NCI-H2081 treated with DMSO at 0.1 percent for 48 hours (cell line): ENCODE measurements at places on chromosomes 13 and 19.

GRCh38 chr13:30997697-30998096, 65.2 kb downstream of the TEX26 start:
- no peak for DNase-seq

DNA sequence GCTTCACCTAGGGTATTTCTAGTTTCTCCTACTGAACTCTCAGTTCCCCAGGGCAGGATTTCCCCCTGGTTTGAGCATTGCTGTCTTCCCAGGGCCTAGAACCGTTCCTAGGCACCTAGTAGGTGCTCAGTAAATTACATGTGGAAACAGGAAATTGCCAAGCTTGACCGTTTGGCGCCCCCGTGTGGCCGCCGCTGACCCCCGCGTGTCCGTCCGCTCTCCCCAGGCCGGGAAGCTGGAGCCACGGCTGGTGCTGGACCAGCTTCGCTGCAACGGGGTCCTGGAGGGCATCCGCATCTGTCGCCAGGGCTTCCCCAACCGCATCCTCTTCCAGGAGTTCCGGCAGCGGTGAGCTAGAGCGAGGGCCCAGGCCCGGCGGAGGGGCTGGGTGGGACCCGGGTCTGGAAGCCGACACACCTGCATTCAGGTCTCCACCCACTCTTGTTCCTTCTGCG, 55.5 kb downstream of the MYH14 start:
- no peak for DNase-seq

GRCh38 chr19:44603201-44603945, 10.0 kb upstream of the IGSF23 start:
- no peak for DNase-seq

DNA sequence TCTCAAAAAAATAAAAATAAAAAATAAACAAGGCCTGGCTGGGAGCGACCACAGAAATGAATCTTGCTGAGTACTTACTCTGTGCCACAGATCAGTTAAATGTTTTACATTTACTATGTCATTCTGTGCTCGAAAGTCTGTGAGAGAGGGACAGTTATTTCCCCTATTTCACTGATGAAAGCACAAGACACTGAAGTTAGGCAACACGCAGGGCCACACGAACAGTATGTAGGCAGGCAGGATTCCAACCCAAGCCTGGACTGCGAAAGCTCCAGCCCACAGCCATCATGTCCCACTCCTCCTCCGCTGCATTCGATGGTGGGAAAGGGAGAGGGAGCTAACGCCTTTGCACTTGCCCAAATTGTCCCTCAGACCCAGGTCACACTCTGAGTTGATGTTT, 34.2 kb downstream of the RUBCNL start:
- DNase-seq = no peak

DNA sequence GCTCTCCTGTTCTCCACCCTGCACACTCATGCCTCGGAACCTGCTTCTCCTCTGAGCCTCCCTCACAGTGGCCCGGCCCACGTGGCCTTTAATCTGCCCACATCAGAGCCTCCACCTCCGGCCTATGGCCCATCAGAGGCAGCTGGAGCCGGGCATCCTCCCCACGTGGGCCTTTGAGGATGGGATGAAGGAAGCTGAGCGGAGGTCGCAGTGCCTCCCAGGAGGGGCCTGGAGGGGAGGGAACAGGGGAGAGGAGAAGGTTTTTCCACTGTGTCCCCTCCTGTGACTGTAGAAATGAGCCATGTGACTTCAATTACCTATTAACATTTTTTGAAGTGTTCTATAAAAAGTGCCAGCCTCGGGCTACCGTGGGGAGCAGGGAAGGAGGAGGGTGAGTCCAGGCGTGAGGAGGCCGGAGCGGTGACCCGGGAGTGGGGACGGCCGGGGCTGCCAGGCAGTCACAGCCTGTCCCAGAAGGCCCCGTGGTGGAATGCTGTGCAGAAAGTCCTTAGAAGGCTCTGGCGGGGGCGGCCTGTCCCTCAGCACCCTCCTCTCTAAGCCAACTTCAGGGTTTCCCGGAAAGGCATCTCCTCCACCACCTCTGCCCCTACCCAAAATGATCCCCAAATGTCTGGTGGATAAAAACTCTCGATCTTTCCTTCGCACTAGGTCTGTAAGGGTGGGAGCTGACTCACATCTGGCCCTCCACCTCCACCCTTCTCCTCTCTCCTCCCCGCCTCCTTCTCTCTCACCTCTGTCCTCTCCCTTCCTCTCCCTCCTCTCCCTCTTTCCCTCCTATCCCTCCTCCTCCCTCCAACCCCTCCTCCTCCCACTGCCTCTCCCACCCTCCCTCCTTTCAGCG, 24.8 kb upstream of the SLC1A5 start:
- no peak for DNase-seq

GRCh38 chr13:36244073-36244472, 29.7 kb upstream of the SOHLH2 start:
- no peak for DNase-seq

- DNase-seq = no peak
These were observed 8.8 kb upstream of the METTL21C start for GRCh38 chr13:102703726-102704035.

- DNase-seq = no peak
These were observed 46.2 kb downstream of the GATAD2A start for GRCh38 chr19:19451429-19452242.

GRCh38 chr19:43620061-43621001, 902 bp upstream of the ZNF428 start:
- DNase-seq = no peak

DNA sequence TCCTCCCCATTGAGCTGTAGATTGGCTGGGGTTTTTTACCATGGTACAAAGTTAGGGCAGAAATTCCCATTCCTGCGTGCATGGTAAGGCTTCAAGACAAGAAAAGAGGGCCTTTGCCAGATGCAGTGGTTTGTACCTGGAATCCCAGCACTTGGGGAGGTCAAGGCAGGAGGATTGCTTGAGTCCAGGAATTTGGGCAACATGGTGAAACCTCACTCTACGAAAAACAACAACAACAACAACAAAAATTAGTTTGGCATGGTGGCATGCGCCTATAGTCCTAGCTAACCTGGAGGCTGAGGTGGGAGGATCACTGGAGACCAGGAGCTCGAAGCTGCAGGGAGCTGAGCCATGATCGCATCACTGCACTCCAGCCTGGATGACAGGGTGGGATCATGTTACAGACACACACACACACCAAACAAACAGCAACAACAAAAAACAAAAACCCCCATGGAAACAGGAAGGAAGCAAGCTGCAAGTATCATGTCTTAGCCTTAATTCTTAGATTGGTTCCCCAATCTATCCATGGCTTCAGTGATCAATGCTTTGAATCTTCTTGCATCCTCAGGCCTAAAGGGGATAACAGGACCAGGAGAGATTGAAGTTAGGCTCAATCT, 5.5 kb upstream of the WTIP start:
- no peak for DNase-seq

- no peak for DNase-seq
These were observed 18.8 kb downstream of the MTRF1 start for GRCh38 chr13:41244556-41244955.

DNA sequence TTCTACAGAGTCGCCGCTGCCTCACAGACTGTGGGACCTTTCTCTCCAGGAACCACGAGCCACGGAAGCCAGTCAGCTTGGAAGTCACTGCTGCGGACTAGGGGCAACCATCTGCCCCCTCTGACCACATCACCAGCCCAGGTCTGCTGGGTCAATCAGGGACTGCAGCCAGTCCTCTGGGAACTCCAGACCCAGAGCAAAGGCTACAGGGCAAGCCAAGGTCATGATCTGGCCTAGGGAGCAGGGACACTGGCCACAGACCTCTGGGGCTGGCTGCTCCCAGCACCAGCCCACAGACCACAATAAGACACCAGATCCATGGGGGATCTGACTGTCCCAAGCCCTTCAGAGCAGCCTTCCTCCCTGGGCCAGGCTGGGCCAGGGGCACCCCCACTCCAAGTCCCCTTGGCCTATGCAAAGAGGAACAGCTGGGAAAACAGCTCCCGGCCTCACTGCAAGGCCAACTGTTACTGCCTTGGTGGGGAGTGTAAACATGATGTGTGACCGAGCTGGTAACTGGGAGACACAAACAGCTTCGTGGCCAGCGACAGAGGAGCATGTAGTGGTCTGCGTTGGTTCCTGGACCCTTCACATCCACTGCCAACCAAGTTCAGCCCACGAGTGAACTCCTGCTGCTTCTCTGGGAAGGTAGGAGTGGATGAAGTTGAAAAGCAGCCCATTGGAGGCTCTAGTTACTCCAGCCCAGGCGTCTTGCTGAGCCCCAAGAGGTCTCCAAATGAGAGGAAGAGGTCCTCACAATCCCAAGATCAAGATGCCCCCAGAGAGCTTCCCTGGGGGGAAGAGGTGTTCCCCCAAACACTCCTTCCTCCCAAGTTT, 1.5 kb downstream of the AKT2 start:
- no peak for DNase-seq

- DNase-seq = no peak
These were observed 90.1 kb downstream of the SLITRK6 start for GRCh38 chr13:85709072-85709471.

DNA sequence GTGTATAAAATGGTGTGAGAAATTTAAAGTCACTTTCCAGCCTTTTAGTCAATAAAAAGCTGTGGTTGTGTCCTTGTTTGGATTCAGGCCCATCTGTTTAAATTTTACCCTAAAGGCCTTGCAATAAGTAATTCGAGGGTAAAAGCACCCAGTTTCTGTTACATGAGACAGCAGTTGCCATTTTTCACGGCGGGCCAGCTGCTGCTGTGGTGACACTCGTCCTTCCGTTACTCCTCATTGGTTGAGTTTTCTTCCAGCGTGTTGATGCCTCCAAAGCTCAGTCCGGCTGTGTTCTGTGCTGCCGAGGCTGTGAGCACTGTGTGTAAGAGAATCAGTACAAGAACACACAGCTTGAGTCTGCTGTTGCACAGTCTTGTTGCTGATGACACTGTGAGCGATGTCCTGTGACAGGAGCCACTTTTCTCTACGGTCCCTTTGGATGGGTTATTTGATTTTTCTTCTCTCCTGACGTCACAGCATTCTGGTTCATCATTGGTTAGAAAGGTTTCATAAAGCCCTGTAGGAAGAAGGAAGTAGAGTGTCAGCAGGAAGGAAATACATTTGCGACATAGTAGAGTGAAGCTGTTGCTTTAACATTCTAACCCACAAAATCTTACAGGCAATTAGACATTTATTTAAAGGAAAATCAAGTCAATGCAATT, 602.5 kb upstream of the ARGLU1 start:
- no peak for DNase-seq

DNA sequence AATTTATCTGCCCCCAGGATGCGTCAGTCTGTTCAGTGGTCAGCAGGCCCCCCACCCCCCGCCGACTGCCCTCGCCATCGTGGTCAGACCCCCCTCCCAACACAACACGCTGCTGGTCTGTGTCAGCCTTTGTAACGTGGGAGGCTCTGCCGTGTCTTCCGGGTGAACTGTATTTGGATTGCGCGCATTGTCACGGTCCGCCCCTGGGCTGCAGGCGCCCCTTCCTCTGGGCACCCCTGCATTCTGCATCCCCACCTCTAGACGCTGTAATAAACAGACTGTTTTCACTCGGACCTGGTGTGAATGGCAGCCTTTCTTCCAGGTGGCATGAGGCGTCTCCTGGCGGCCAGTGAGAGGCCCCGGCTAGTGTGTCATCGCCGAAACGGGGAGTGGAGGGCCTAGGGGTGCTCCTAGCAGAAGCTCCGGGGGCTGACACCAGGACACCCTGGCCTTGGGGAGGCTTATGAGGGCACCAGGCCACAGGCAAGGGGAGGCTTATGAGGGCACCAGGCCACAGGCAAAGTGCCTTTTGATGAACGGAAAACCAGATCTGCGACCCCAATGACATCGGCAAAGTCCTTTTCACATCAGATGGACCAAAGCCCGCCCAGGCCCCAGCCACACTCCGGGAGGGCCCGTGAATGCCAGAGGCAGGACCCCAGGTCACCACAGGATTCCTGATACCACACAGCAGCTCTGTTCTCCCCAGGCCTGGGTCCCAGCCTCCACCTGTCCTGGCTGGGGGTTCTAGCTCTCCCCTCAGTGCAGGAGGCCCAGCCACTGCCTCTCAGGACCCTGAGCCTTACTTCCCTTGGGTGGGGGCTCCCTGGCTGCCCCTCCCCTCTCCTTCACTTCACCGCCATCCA, 3.6 kb downstream of the PLEKHJ1 start:
- no peak for DNase-seq

GRCh38 chr13:40653527-40654318, 12.7 kb downstream of the FOXO1 start:
- no peak for DNase-seq
